ENCODE measurements at places on chromosomes 5 and 9.

GRCh38 chr5:1054018-1054798 lies 45.6 kb downstream of the NKD2 start:
- DNase-seq = no peak

DNA sequence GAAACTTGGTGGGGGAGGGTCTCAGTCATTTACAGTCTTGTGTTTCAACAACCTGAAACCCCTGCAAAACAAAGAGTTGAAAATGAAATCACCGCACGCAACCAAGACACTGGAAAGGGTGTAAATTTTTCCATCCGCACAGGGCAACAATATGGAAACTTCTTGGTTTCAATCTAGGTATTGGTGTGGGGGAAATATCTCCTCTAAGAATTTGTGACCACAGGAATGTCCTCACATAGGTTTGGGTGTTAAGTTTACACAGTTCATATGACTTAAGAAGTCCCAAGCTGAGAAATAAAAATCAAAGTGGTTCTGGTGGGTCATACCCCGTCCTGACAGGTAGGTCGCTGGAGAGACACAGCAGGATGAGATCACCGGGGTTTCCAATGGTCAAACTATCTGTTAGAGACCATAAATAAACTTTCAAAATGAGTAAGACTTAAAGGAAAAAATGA lies 51.9 kb upstream of the PIP5K1B start:
- no peak for DNase-seq

DNA sequence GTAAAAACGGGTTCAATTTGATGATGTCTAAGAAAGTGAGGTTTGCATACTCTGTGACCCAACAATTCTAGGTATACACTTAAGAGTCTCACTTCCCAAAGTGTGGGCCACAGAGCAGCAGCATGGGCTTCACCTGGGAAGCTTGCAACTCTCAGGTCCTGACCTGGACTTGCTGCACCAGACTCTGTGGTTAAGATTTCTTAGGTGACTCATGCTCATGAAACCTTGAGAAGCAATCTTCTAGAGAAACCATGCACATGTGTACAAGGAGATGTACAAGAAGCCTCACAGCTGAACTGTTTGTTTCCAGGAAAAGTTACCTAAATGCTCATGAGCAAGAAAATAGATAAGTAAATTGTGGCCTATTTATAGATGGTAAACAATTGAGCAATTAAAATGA lies 30.0 kb downstream of the DNAJC21 start:
- DNase-seq = no peak

GRCh38 chr5:124948062-124948753 lies 201.8 kb upstream of the ZNF608 start:
- no peak for DNase-seq

GRCh38 chr5:148238418-148238794 lies at the start of gene MARCOL:
TSS of gene MARCOL (plus strand) at chr5:148238525. CDS start at chr5:148238598, 73 bp downstream.
- no peak for DNase-seq

DNA sequence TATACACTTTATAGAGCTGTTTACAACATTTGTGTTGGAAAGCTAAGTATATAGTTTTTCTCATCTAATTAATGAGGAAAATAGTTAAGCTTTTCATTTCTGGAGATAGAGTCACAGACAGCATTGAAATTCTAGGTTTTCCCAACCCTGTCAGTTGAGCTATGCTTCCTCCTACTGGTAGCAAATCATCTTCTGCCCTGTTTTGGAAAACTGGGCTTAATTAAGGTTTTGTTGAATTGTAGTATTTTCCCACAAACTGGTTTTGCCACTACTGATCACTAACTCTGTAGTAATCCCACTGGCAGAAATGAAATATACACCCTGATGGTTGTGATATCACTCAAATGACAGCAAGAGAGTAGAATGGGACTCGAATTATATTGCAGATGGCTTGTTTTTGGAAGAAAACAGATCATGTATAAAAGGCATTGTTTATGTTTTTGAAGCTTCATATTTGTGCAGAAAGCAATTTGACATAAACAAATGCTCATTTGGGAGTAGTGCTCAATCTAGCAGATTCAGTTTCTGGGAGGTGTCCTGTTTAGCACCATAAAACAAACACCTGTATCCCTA lies 46.6 kb downstream of the CD180 start:
- DNase-seq = peak; percentile 3

DNA sequence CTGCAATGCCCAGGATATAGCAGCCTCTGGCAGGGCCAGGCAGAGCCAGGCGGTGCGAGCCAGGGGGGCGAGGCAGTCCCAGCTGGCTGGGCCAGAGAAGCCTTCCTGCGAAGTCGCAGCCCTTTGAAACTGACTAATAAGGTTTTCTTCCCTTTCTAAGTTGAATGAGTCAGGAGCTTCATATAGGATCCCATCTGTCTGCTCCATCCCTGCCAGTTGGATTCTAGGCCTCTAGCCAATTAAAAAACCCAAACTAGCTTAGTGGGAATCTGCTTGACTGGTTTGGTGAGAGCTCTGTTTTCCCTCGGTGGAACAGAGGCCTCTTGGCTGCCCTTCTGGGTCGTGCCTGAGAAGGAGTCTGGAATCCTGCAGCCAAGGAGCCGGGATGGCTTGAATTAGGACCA lies 70.1 kb upstream of the RAPGEF1 start:
- no peak for DNase-seq

- DNase-seq = no peak
Measured at GRCh38 chr5:75611311-75612225, at the start of gene ANKDD1B. TSS of gene ANKDD1B (plus strand) at chr5:75611453. CDS start at chr5:75611635, 182 bp downstream.

GRCh38 chr5:61267116-61267515 lies 64.9 kb upstream of the ZSWIM6 start:
- DNase-seq = no peak

- DNase-seq = no peak
Measured at GRCh38 chr5:68533051-68533450, 317.5 kb downstream of the PIK3R1 start.

GRCh38 chr5:179272326-179273072 lies 72.8 kb downstream of the ADAMTS2 start:
- DNase-seq = no peak

GRCh38 chr5:142364251-142365145 lies 39.7 kb upstream of the SPRY4 start:
- no peak for DNase-seq

DNA sequence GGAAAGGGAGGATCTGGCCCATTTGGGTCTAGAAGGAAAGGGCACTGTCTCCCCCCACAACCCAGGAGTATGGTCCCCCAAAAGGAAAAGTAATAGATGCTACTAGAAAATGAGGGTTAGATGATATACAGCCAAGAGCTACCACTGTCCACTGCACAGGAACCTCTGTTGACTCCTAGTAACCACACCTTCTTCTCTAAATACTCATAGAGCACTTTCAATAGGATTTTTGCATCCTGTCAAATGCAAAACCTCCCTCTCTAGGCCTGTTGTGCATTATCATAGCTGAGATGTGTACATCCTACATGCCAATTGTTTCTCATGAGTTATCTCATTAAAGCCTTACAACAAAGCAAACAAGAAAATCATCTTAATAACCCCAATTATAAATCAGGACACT lies 66.8 kb downstream of the THBS4 start:
- no peak for DNase-seq

DNA sequence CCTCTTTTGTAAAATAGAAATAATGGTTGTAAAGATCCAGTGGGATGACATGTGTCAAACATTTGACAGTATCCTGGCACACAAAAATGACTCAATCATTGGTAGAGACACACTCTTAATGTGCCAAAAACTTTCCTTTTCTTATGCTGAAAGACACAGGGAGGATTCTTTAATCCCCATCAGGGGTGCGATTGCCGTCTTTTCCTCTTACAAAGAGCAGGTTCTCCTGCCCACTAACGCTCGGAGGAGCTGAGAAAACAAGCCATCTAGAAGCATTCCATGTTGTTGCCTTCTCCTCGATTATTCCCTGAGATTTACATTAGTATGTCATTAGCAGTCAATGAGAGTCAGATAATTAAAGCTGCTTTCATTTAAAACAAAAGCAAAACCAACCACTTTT lies 342.6 kb upstream of the CCNH start:
- DNase-seq = no peak

DNA sequence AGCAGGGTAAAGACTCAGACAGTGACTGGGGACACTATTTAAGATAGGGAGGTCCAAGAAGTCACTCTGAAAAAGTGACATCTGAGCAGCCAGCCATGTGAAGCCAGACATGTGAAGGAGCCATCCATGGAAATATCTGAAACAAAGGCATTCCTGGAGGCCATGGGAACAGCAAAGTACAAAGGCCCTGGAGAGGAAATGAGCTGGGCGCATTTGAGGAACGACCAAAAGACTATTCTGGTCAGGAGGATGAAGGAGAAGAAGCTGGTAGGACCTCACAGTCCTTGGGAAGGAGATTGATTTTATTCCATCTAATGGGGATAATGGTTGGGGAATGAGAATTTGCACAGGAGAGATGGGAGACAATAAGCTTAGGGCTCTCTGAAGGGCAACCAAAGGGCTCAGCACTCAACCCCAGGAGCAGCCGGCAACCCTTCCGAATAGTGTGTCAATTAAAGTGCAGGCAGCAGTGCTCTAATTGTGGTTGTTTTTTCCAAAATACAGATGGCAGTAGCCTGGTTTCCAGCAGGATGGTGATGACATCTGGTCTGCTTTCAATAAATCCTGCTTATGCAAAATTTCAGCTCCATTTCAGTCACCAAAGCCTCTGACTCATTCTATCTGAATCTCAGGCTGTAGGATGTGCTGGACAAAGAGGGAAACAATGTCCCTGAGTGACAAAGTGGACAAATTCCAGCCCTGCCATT lies 26.7 kb downstream of the FOXI1 start:
- no peak for DNase-seq

- DNase-seq = no peak
Measured at GRCh38 chr9:75858497-75859092, 31.9 kb upstream of the PCSK5 start.

- DNase-seq = no peak
Measured at GRCh38 chr5:142334538-142334937, 9.7 kb upstream of the SPRY4 start.

GRCh38 chr9:84710701-84711397 lies 41.3 kb downstream of the NTRK2 start:
- DNase-seq = no peak

DNA sequence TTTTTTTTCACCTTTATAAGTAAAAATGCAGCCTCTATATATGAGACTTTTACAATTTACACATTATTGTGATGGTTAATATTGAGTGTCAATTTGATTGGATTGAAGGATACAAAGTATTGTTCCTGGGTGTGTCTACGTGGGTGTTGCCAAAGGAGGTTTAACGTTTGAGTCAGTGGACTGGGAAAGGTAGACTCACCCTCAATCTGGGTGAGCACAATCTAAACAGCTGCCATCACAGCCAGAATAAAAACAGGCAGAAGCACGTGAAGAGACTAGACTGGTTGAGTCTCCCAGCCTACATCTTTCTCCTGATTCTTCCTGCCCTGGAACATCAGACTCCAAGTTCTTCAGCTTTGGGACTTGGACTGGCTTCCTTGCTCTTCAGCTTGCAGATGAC lies 132.8 kb upstream of the DPYSL3 start:
- DNase-seq = no peak

DNA sequence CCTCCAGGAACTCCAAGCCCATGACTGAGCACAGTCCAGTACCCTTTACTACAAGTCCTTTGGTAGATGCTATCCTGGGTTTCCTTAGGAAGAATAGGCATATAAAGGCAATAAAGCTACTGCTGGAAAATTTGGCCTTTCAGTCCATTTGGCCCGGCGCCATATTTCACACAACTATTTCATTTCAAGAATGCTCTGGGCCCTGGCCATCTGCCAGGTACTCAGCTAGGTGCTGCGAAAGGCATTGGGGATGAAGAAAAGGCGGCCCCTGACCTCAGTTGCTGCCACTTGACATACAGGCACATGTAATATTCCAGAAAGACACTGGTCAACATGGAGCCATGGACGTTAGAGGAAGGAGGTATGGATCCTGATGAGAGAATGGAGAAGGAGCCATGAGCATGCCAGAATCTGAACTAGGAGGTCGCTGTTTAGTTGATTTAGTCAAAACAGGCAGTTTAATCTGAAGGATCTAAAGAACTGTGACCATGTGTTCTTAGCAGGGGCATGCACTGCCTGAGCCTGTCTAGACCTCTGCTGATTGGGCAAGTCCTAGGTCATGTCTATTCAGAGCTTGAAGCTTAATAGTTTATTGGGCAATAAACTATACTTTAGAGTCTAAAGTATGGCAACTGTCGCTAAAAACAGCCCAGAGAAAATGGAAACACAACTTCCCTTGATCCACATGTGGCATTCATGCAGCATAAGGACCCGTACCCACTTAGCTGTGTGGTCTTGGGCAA lies 149.3 kb downstream of the MELK start:
- DNase-seq = no peak

- no peak for DNase-seq
Measured at GRCh38 chr5:15980835-15981234, 198.8 kb downstream of the MARCHF11 start.

GRCh38 chr5:34630596-34630995 lies 25.5 kb upstream of the RAI14 start:
- DNase-seq = no peak

GRCh38 chr9:12774861-12775678 lies at the start of gene LURAP1L:
TSS of gene LURAP1L (plus strand) at chr9:12775020. CDS start at chr9:12775716, 696 bp downstream.
- no peak for DNase-seq

DNA sequence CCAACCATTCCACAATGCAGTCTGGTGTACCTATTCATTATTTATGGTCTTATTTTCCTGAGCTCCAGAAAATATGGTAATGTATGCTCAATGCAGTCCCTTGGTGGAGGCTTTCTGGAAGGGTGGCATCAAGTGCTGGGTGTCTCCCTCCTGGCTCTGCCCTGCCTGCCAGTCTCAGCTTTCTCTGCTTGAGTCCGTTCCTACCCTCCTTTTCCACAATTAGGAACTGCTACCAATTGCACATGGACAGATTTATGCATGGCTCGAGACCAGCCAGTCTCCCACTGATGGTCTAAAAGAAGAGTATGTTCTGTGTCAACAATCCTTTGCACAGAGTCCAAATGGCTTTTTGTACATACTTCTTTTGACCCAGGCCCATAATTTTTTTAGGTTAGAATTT lies 189.8 kb downstream of the TLE1 start:
- no peak for DNase-seq

DNA sequence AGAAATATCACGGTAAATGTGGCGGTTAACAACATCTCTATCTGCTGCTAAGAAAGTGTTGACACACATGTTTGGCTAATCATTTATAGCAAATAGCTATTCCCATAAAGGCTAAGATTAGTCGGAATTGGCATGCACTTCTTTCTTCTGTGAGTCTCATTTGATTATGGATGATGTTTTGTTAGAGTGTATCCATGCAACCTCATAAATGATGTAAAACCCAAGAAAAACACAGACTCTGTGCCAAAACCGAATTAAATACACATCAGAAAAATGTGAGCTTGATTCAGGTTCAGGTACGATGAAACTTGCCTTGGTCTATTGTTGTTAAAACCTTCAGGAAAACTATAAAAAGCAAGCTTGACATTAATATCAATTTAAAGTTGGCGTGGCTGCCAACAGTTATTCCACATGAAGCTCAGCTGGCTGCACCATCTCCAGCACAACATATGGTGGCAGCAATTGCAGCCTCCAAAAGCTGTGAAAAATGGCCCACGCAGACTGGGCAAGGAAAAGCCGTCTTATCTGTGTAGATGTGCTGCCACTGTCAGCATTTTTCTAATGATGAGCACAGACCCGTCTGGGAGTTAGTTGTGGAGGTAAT lies 41.1 kb upstream of the ICE1 start:
- no peak for DNase-seq
